NCI-H460 (cell line): ENCODE measurements at places on chromosomes 6 and 20. TPM values are rescaled to one million over a fixed set of nuclear protein-coding genes. Genes with fewer than 3 reads are reported as not detected.

GRCh38 chr6:40349901-40350746, 237.0 kb downstream of the LRFN2 start:
- DNase-seq, result no peak

- no peak for DNase-seq
Observed at GRCh38 chr6:112041535-112041934, 12.4 kb upstream of the CCN6 start.

- DNase-seq, result no peak
Observed at GRCh38 chr6:117329926-117330325, 64.6 kb downstream of the VGLL2 start.

GRCh38 chr6:165880686-165881085, 217.6 kb upstream of the PDE10A start:
- DNase-seq, result no peak

DNA sequence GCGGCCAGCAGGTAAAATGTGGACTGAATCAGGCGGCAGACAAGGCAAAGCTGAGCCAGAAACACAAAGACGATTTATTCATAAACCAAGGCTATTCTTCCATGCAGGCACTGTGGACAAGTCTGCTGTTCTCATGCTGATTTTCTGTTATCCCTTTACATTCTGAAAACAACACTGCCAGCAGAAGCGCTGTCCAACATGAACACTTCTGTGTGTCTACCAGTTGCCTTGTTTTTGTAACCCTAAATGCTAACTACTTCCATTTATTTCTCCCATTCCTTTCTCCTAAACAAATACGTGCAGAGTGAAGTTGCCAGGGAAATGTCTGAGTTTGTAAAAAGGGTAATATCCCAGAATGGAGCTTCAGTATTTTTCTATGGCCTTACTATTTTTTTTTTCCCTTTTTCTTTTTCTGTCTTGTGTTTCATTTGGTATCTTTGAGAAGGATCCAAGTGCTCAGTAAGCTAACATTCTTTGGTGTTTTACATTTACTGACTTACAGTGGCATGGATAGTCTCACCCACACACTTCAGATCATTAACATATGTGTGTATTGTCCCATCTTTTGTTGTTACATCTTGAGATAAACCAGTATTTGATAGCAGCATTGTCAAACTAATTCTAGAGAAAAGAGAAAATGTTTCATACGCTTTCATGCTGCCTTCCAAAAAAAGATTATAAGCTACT, 1308.9 kb upstream of the MAP3K7 start:
- DNase-seq, result no peak

GRCh38 chr6:123965894-123966293, 162.2 kb downstream of the NKAIN2 start:
- DNase-seq, result peak; percentile 36

DNA sequence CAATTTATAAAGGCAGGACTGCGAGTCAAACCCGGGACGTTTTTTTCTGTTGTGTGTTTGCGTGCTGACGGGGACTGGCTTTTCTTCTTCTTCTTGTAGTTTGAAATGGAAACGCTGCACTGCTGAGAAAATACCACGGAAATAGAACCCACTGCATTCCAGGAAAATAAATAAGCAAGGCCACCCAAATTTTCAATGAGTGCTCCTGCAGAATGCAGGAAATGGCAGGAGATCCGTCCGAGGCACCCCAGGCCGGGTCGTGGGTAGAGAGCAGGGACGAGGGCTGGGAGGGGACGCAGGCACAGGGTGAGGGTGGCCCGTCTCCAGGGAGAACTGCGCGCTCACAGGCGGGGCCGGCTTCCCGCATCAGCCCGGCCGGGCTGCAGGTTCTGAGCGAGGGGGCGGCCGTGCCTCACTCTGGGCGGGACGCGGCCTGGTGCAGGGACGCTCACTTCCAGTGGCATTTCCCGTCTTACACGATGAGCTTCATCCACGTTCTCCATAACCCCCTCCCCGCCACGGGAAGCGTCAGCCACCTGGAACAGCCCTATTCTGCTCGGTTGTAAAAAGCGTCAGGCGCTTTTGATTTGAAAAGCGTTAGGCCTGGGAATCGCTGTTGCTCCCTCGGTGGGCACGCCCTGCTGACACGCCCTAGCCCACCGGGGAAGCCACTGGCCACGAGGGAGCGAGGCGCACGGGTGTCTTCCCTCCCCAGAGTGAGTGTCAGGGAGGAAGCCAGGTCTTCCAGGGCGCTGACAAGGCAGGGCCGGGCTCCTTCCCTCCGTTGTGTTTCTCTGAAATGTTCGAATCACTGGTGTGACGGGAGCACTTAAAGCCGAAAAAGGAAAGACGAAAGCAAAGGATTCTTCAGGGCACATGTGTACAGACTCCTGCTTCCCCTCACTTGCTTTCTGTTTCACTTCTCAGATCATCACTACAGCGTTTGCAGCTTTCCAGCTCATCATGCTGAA, 17.9 kb upstream of the EXOC2 start:
- DNase-seq, result peak; percentile 20

GRM1 gene
- not detected in 2 replicates for total RNA-seq

DNA sequence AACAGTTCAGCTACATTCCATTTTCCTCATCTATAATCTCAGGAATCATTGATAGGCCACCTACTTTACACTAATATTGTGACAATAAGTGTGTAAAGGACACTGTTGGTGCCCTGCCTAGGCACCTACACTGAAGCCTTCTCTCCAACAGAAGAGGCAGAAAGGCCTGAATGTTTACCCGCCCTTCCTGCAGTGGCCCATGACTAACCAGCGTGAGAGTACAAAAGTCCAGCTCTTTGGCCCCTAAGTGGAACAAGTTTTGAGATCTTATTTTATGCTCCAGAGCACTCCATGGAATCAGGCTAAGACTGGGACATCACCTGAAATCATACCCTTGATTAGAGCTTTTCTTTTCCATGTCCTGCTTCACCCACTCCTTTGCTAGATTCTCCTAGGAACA, 359.7 kb downstream of the ARHGAP18 start:
- no peak for DNase-seq

DNA sequence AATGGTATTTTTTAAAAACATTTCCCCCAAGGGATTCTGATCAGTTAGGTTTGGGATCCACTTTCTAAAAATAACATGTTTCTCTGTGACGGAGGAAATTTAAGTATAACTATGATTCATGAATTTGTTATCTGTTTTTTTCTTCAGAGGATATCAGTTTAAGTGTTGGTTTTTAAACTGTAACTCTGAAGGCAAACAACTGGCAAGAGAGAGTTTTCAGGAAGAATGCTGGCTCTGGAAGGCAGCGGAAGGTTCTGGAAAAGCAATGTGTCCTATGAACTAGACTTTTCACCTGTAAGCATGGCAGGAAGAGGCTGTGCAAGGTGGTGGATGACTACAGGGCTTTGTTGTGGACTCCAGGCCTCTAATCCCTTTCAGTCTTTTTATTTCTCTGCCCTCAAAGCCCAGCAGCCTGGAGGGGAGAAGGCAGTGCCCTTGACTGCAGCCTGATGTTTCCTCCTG, 153.1 kb downstream of the GMPR start:
- DNase-seq, result no peak

SSTR4 gene
- not detected in 2 replicates for total RNA-seq

DNA sequence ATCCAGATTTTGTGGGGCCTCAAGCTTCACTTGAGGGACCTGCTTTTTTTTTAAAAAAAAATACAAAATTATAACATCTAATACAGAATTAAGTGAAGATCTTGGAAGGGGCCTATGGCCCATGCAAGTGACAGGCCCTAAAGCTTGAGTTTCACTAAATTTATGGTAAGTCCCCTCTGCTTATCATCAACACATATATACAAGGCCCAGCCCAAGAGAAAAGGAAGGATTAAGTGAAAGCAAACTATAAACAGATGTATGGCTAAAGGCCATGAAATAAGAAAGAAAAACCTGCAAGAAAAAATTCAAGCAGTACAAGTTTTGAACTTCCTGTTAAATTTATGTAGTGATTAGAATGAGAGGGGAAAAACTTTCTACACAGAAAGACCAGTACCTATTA, 86.8 kb downstream of the CDC40 start:
- DNase-seq, result no peak

DNA sequence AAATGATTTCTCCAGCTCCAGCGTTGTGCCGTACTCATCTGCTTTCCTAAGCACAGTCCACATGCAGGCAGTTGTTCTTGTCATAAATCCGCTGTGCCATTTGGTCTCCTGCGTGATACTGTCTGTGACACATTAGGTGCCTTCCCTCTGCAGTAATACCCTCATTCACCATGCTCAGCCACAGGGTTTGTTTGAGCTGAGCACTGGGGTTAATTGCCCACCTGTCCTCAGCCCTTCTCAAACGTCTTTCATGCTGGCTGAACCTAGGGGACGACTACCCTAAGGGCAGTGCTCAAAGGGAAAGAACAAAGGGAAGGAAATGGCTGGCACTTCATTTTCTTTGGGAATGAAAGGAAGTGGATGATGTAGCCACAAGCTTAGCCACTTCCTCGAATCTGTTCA, 64.2 kb upstream of the MYLIP start:
- no peak for DNase-seq

- no peak for DNase-seq
Observed at GRCh38 chr6:46284475-46284874, 113.7 kb upstream of the ENPP5 start.

DNA sequence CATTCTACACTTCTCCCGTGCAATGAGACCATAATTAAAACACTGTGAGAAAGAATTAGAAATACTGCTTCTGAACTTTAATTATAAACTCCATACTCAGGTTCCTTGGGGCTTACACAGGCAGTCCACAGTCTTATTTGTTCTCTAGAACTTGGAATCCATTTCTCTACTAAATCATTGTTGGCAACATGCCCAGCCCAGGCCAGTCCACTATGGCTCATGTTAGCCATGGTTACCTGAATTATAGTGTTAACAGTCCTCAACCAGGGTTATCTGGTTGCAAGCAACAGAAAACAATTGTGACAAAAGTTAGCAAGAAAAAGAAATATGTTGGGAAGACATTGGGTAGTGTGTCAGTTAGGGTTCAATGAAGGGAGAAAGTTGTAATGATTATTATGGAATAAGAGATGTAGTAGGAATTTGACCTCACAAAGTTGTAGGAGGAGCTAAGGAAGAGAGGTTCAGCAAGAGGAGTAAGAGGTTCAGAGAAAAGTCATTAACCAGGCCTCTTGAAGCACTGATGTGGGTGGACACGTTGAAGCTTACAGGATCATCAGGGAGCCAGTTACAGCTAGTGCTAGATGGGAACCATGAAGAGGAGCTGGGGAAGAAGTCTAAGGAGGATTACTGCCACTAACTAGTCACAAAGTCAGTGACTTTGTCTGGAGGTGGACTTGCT, 352.5 kb upstream of the PRND start:
- DNase-seq, result no peak

DNA sequence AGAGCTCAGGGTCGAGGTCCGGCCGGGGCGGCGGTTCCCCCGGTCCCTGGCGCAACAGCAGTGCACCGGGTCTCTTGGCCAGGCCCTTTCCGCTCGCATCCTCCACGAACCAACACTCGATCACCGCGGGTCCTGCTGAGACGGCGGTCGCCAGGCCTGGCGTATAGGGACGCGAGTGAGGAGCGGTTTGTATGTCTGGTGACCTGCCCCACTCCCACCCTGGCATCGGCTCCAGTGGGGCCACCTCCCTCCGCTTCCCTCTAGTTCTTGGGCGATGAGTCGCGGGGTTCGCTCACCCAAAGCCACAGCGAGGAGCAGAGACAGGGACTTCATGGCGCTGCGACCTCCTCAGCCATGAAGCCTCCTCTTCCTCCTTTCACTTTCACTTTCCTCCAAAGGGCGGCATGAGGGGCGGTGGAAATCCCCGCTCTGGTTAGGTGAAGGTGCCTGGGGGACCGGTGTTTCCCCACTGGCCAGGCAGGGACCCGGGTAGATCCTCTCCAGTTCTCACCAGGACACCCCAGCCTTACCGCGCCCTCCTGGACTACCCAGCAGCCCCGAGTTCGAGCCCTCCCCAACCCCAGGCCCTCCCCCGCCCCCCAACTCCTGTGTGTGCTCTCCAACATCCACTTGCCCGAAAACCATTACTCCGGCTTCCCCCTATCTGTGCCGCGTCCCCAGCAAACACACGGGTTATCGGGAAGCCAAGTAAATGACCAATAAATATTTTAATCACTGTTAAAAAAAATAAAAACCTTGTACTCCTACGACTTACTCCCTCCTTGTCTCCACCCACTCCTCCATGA, at the start of gene TAPBP:
TAPBP (minus strand) TSS at position 370 of the 806 bp plus-strand sequence; CDS start at position 333, 37 bp downstream.
- DNase-seq, result no peak

DNA sequence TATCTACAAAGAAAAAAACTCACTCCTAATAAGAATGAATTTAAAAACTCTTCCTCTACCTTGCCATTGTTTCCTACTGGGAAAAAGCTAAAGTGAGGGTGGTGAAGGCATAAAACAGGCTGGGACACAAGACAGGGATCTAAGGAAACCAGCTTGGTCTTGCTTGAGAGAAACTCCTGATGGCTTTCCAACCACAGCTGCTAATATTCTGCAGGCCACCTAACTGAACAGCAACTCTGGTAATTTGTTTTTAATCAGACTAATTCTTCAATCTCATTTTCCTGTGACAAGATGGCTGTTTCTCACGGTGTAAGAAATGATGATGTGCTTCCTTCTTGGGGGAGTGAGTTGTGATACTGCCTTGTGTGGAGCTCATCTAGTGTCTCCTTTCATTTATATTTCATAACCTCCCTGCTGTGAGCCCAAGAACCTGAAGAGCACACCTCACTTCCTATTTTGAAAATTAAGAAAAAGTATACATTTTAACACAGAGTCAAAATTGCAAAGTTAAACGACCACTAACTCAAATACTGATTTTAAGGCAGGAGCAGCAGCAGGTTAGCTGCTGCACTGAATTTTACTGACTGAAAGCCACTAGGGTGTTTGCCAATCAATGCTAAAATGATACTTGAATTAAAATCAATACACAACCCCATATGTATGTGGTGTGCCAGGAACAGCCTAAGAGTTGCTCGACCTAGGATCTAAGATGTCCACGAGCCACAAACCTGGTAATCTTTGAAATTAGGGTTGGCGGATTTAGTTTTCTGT, 58.0 kb downstream of the BACH2 start:
- no peak for DNase-seq

- DNase-seq, result no peak
Observed at GRCh38 chr6:151917531-151918329, 110.2 kb downstream of the ESR1 start.

DNA sequence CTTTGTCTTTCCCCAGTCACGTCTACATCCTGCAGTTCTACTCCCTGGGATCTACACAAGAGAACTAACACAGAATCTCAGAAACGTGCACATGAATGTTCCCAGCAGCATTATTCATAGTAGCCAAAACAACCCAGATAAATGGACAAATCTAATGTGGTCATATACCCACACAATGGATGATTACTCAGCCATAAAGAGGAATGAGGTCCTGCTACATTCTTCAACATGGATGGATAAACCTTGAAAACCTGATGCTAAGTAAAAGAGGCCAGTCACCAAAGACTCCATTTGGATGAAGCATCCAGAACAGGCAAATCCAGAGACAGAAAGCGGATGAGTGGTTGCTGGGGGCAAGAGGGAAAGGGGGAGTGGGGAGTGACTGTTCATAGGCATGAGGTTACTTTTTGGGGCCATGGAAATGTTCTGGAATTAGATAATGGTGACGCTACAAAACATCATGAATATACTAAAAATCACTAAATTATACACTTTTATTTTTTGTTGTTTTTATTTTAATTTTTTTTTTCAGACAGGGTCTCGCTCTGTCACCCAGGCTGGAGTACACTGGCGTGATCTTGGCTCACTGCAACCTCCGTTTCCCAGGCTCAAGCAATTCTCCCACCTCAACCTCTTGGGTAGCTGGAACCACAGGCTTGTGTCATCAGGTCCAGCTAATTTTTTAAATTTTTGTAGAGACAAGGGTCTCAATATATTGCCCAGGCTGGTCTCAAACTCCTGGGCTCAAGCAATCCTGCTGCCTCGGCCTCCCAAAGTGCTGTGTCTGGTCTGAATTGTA, 50.8 kb upstream of the DSN1 start:
- no peak for DNase-seq

GRCh38 chr6:147974376-147974775, 368.3 kb upstream of the SASH1 start:
- peak; percentile 34 for DNase-seq
